Activated T-cell treated with anti-CD3 and anti-CD28 coated beads for 1 hour (primary cell): ENCODE measurements at places on chromosomes 11 and 22.

DNA sequence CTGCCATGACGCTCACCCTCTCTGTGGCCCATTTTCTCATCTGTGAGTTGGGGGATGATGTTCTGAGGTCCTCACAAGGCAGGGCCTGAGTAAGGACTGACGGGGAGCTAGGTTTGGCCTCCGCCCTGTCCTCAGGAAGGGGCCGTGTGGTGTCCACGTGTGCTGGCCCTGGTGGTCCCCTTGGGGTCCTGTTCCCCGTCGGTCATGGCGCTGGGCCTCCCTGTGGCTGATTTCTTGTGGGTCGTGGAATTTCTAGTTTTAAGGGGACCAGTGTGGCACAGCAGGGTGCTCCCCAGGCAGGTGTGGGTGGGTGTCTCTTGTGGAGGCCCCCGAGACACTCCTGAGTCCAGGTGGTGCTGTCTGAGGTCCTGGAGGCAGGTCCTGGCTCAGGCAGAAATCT, 5.9 kb downstream of the LINC01488 start:
- no peak for DNase-seq

DNA sequence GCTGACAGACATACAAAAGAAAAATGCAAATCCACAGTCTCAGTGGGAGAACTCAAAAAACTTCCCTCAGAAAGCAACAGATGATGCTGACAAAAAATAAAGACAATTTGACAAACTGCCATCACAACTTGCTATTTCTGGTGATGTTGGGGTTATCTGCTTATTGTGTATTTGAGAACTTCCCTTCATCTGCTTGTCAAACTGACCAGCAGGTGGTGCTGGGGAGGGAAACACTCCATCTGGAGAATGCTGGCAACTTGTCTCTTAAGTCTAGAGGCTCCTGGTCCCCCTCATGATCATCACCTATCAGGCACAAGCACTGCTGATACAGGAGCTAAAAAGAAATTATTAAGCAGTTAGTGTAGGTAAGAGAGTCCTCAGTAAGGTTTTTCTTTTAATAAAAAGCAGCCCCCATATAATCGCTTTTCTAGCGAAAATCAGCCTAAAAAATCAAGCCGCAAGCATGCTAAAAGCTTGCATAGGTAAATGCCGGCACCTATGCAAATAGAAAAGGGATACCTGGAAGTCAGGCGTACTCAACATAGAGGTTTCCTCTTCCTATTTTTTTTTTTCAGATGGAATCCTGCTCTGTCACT, 9.8 kb upstream of the FAM111B start:
- DNase-seq = peak; percentile 62

DNA sequence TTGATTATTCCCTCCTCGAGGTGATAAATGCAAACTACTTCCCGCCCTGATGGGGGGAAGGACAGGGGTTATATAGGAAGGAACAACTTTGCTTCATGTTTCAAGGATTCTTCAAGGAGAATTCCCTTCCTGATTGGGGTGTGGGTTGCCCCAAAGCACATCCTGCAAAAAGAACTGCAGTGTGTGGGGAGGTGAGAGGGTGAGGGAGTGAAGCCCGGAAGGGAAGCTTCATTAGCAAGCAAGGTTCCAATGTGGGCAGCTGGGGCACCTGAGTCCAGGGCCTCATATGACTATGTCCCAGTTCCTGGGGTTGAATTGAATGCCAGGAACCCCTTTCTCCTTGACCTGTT, 326.0 kb downstream of the MN1 start:
- no peak for DNase-seq

- DNase-seq = no peak
Measured at GRCh38 chr11:78952890-78953289, 378.2 kb upstream of the NARS2 start.

GRCh38 chr11:66159324-66159984, 89.4 kb downstream of the PACS1 start:
- DNase-seq = no peak

DNA sequence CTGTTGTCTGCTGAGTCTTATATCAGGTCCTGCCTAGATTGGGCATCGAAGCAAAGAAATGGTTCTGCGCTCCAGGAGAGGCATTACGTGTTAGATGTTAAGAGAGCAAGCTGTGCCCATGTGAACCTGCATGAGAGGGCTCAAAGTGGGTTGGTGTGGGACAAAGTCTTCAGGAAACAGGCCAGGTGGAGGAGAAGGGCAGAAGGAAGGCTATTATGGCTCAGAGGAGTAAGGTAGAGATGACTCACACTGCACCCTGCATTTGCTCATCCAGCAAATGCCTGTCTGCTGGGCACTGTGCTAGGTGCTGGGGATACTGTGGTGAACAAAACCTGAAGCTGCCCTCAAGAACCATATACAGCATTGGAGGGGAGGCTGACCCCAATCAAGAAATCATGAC, 5.8 kb downstream of the USP35 start:
- DNase-seq = no peak

DNA sequence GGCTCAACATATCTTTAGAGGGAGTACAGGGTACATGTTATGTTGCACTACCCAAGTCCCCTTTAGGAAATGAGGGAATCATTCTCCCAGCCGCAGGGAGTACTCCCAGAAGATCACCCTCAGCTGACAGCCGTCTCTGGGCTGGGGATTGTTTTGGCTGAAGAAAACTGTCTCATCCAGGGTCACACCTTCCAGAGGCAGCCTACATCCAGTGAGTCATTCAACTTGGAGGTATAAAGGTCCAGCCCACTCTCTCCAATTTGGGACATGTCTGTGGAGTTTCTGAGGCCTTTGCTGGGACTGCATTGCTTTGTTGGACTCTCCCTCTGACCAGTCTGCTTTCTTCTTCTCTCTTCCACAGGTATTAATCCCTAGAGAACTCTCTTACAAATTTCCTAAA, 42.1 kb downstream of the RASSF10 start:
- DNase-seq = no peak

DNA sequence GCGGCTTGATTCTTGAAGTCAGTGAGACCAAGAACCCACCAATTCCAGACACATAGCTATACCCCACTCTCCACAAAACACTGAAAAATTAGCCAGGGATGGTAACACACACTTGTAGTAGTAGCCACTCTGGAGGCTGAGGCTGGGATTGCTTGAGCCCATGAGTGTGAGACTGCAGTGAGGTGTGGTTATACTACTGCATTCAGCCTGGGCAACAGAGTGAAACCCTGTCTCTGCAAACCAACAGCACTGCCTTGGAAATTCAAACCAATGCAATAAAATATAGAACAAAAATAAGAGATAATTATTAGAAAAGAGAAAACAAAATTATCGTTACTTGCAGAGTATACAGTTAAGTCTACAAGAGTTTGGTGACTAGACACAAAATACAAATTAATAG, 20.2 kb upstream of the PRDM10 start:
- no peak for DNase-seq

GRCh38 chr11:114036147-114036811, 23.2 kb upstream of the ZBTB16 start:
- peak; percentile 35 for DNase-seq

- DNase-seq = peak; percentile 100
Measured at GRCh38 chr22:31749636-31750364, at the start of gene PRR14L. Gene PRR14L, minus strand, starts transcription at chr22:31750132. Its CDS starts 11,272 bp downstream, at chr22:31738860.

- DNase-seq = no peak
Measured at GRCh38 chr11:72817966-72818365, 3.8 kb downstream of the ATG16L2 start.

DNA sequence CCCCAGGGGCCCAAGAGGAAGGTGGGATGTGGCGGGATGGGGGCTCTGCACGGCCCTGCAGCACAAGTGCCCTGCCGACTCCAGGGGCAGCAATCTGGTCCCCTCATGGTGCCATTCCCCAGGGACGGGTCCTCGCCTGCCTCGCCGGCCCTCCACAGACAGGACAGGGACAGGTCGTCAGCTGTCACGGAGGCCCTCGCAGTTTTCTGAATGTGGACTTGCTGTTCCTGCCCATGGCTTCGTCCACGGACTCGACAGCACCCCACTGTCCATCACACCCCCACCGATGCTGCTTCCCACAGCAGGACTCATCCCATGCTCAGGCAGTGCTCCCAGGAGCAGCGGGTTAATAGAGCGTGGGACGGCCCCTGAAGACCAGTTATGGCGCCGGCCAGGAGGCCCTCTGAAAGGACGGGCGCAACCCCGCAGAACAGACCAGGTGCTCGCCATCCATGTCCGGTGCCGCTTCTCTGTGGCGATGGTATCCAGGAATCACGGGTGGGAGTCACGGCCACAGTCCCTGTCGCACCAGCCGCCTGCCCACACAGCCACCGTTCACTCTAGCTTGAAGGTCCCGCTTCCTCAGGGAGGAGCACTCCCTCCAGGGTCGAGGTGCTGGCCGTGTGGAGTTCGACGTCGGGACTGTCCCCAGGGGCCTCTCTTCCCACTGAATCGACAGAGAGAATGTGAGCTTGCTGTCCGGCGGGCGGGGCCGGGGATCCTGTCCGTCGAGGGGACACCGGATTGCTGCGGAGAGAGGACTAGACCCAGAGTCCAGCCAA, 18.5 kb upstream of the MUC2 start:
- DNase-seq = no peak

DNA sequence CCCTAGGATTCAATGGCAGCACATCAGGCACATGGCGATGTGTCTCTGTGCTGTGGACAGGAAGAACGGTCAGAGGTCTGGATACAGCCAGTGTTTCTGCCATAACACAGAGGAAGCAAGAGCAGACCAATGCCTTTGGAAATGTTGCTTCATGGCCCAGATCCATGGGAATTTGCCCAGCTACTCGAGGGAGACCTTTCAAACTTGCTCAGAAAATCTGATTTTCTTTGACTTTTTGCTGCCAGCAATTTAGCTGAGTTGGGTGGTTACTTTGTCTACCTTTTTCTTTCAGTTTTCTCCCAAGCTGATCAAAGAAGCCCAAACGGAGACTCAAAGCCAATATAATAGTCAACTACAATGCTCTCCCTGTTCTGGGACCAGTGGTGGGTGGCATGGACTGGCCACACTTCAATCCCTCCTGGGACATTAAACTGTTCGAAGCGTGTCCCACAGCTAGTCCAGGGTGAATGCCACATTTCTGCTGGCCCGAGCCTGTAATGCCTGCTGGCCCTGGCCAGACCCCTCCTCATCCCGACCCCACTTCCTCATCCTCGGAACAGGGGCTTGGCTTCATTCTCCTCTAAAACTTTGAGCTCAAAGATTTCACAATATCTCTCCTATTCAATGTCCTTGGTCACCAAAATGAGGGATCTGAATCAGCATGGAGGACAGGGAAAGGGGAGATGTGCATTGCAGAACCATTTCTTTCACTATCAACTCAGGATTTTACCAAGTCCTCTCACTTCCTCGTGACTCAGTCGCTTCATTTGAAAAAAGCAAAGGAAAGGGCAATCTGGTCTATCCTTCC, 93.3 kb downstream of the ABTB2 start:
- no peak for DNase-seq

DNA sequence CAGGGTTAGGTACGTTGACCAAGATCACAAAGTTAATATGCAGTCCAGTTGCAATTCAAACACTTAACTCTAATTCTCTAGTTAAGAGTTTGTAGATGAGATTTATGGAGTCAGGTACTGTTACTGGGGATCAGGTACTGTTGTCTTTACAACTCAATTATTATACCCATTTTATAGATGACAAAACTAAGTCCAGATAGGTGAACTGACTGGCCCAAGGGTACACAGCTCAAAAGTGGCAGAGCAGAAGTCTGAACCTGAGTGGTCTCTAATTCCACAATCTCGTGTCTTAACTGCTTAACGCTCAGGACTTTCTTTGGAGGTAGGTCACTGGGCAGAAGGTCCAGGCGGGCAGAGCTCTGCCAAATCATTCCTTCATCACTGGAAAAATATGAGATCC, 77.5 kb downstream of the DSCAML1 start:
- DNase-seq = no peak

GRCh38 chr11:88335284-88335683, 2.3 kb downstream of the CTSC start:
- DNase-seq = no peak

- no peak for DNase-seq
Measured at GRCh38 chr11:10410844-10411200, 44.2 kb upstream of the AMPD3 start.

DNA sequence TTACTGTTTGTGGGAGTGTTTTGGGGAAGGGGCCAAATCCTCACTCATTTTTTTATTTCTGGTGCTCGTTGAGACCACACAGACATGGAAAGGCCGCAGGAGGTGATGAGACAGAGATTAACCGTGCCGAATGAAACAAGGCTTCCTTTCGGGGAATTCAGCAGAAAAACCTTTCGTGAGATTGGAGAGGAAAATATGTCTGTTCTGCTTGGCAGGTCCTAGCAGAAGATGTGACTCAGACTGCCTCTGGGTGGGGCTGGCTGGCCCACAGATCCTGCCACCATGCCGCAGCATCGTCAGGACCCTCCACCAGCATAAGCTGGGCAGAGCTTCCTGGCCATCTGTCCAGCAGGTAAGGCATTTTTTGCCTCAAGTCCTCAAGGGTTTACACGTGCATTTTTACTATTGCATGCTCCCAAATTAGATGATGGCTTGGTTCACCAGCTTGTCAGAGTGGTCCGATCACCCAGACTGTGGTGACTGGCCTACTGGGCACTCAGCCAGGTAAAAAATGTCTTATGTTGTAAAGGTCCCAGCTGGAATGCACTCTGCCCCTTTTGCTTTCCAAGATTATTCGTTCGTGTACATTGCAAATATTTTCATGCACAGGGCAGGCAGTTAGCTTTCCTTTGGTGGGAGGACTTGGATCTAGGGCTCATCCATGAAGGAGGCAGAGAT, 1.5 kb downstream of the DDB2 start:
- DNase-seq = peak; percentile 33

DNA sequence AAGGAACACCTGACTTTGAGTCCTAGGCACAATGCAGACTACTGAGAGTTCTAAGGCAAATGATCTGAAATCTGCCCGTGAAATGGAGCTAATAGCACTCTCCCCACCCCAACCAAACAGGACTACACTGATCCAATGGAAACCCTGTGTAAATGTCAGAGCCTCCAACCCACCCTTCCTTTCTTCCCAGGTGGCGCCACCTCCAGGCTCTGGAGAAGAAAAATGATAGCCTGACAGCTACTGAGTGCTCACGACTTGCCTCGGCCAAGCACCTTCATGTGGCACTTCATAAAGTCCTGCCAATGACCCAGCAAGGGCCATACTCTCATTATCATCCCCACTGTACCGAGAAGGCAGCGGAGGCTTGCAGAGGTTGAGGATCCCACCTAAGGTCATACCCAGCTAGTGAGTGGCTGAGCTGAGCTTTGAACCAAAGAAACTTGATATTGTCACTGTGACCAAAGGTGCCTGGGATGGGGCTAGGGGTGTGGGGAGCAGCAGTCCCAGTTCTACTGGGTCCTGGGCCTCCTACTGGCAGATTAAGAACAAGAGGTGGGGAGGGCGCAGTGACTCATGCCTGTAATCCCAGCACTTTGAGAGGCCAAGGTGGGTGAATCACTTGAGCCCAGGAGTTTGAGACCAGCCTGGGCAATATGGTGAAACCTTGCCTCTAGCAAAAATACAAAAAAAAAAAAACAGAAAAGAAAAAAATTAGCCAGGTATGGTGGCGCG, 20.5 kb downstream of the TST start:
- no peak for DNase-seq
